ENCODE measurements at places on chromosomes 3 and 15.

GRCh38 chr3:71870966-71871512 lies 86.1 kb upstream of the PROK2 start:
- no peak for DNase-seq

GRCh38 chr3:31696009-31696297 lies 163.2 kb downstream of the STT3B start:
- DNase-seq = peak; percentile 17

DNA sequence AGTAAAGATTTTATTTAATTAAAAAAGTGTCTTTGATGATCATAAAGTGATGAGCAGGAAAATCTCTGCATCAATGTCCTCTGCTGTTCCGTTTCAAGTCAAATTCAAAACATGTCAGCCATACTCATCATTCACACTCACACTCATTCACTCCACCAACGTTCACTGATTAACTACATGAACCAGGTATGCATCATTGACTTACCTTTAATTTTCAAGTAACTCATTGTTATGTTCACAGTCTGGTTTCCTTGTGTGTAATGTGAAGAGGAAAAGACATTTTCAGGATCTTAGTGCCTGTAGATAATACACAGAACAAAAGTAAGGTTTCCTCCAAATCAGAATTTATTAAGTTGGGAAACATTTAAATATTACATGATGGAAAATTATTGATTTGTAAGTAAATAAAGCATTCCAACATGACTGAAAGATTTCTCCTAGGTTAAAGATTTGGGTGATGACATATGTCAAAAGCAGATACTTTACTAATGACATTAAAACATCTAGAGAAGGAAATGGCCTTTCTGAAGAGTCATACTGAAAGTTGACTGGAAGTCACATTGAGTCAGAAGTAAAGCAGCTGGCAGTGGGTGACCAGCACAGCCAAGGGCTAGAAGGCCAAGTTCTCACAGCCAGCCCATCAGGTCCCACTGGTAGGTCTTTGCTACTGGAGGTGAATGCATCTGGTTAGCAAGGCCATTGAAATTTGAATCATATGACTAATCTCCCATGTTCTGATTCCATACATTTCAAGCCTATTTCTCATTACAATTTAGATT lies 251.9 kb downstream of the CDIN1 start:
- no peak for DNase-seq

GRCh38 chr15:63200464-63201249 lies 11.3 kb downstream of the RAB8B start:
- DNase-seq = no peak

- DNase-seq = no peak
Observed at GRCh38 chr3:123261666-123262065, 59.9 kb downstream of the SEC22A start.

DNA sequence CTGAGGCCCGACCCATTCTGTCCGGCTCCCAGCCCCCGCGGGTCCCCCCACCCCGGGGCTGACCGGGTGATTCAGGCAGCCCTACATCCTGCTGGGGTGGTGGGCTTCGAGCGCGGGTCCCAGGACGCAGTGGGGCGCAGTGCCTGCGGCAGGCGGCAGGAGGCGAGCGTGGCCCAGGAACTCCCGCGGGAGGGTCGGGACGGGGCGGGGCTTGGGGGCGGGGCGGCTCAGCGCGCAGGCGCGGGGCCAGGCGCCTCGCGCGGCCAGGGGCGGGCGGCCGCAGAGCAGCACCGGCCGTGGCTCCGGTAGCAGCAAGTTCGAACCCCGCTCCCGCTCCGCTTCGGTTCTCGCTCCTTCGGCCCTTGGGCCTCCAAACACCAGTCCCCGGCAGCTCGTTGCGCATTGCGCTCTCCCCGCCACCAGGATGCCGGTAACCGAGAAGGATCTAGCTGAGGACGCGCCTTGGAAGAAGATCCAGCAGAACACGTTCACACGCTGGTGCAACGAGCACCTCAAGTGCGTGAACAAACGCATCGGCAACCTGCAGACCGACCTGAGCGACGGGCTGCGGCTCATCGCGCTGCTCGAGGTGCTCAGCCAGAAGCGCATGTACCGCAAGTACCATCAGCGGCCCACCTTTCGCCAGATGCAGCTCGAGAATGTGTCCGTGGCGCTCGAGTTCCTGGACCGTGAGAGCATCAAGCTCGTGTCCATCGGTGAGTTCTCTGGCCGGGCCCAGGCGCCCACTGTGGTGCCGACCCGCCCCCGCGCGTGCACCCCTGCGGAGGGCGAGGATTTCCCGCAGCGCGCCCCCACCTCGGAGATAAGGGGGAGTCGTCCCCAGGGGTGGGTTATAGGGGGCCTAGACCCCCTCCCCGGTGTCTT lies at the start of gene FLNB:
Gene FLNB, plus strand, starts transcription at position 282 of the 885 bp plus-strand sequence. Its CDS starts 143 bp downstream, at position 425.
- DNase-seq = no peak

DNA sequence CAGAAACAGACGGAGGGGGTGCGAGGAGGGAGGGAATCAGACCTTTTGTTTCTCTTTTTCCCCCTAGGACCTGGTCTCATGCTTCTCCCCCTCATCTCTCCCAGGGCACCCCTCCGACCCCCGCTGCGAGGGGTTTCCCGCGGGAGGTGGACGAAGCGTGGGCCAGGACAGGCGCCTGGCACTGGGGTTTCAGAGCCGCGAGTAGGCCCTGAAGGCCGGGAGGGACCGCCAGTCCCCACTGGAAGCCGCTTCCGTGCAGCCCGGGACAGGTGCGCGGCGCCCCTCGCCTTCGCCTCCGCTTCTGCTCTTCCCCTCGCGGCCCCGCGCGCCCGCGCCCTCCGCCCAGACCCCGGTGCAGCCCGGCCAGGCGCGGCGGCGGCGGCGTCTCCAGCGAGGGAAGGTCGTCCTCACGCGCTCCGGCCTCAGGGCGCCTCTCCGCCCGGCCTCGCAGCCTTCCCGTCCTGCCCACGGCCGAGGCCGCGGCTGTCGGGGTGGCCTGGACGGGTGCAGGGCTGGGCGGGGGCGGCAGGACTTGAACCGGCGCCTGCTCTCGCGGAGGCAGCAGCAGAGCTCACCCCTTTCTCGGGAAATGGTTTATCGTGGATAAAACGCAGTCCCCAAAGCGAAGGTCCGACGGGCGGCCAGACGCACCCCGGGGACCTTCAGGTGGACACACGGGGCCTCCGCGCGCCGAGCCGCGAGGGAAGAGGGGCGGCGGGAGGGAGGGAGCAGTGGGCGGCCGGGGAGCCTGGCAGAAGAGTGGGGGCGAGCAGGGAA lies 31.5 kb upstream of the ADAMTS17 start:
- DNase-seq = no peak

GRCh38 chr3:186638259-186638658 lies 1.9 kb upstream of the FETUB start:
- no peak for DNase-seq

- DNase-seq = peak; percentile 46
Observed at GRCh38 chr3:142888099-142888480, 793 bp downstream of the PCOLCE2 start.

DNA sequence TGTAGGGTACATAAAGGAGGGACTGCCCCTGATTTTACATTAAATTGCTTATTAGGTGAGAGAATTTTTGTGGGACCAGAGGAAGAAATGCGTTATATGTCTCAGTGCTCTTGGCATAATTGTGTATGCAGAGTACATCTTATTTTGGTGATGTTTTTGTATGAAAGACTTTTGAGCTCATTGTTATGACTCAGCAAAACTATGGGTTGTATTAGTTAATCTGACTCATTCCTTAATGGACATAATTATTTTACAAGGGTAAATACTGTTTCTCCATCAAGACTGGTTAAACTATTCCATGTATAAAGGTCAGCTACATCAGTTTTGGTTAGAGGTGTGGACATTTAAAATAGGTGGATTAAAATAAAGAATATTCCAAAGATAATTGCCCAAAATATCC lies 156.8 kb downstream of the ALCAM start:
- DNase-seq = no peak

- DNase-seq = no peak
Observed at GRCh38 chr3:105429034-105429762, 62.5 kb downstream of the ALCAM start.

DNA sequence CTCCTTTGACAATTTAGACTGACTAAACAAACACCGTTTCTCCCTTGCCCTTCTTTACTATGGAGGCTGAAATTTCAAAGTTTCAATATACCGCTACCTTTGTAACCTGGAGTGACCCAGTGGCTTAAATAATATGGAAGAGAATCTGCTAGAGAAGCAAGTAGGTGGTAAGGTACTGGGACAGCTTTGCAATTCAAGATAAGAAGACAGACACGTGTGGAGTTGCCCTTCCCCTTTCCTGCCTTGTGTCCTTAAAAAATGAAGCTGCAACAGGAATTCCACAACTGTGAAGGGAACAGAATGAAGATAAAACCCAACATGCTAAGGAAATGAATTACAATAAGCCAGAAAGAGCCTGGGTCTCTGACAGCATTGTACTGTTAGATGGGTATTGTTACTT lies 26.4 kb downstream of the CBLB start:
- no peak for DNase-seq

GRCh38 chr3:129056451-129057173 lies 4.0 kb upstream of the GP9 start:
- no peak for DNase-seq

GRCh38 chr3:194003114-194004057 lies 132.6 kb upstream of the HES1 start:
- DNase-seq = no peak

GRCh38 chr3:146884296-146884695 lies 279.1 kb upstream of the PLSCR5 start:
- DNase-seq = no peak

GRCh38 chr15:70701891-70702568 lies 61.3 kb downstream of the UACA start:
- no peak for DNase-seq

DNA sequence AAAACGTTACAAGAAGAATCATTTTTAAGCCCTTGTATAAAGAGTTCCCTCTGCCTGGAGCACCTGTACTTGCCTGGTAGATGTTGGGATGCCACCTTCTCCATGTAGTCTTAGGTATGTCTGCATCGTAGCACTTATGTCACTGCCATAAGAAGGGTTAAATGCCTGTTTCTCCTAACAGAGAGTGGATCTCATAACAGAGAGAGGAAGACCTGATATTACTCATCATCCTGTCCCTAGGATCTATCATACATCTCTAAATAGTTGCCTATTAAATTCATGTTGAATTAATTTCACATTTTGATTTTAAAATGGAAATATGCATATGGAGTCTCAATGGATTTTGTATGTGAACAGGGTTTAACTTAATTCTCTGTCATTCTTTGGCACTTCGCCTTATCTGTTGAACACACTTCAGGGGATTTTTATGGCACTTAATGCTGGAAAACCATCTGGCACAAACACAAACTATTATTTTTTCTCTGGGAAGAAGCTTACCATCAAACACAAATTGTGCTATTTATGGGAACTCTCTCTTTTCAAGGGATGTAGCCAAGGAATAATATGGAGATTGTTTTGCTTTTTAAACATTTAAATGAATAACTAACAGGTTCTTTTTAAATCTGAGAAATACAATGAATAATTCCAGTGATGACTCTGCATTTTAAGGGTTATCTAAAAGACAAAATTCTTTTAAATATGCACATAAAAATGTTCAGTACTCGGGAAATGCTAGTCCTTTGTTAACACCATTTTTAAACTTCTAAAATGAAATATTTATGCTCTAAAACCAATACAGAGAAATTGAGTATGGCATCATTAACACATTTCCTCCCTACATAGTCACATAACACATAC lies 230.7 kb downstream of the ZNF385D start:
- no peak for DNase-seq

DNA sequence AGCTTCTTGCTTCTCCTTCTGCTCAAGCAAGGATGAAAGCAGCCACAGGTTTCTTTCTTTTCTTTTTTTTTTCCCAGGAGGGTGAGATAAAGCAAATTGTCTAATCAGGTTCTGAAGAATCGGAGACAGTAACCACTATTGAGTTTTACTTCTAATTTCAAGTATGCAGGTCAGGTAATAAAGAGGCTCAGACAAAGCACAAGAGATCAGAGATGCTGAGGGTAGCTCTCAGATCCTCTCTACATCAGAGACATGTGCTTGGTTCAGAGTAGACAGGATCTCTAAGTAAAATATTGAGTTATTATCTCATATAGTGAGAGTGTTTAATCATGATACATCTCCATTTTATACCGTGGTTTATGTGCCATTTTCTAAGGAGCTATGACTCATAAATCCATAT lies 168.5 kb downstream of the NFKBIZ start:
- no peak for DNase-seq

DNA sequence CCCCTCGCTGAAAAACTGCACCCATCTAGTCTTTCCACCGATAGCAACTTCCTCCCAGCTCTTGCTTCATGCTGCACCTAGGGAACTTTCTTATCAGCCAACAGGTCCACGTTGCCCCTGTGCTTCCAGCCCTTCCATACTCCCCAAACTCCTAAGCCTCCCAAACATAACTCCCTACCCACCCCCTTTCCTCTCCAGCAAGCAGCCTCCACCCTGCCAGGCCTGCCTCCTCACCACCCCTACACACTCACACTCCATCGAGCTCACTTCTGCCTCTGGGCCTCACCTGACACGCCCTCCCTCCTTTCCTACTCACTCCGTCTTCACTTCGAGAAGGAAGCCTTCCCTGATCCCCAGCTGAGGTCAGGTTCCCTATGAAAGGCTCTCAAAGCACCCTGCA lies 8.1 kb downstream of the INSYN1 start:
- no peak for DNase-seq

- DNase-seq = no peak
Observed at GRCh38 chr15:95498961-95499360, 831.5 kb upstream of the NR2F2 start.

- DNase-seq = no peak
Observed at GRCh38 chr3:126873416-126873815, 109.5 kb upstream of the PLXNA1 start.

DNA sequence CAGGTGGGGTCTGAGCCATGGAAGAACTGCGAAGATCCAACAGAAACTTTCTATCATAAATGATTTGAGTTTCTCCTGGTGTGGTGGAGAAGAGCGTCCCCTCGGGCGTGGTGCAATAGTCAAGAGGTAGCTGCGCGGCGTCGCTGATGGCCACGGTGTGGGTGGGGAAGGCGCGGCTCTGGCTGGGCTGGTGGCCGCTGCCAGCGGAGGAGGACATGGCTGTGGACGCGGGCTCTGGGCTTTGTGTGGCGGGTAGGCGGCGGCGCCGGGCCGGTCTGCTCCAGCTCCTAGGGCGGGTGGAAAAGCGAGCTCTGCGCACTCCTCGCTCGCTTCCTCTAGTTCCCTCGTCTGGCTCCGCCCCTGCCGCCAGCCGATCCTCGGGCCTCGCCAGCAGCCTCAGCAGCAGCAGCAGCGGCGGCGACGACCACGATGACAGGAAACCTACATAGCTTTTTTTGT lies 5.9 kb downstream of the STARD9 start:
- peak; percentile 67 for DNase-seq

GRCh38 chr3:194688946-194689345 lies 3.3 kb downstream of the FAM43A start:
- no peak for DNase-seq

GRCh38 chr15:89141885-89142284 lies 53.6 kb downstream of the ABHD2 start:
- DNase-seq = no peak

GRCh38 chr15:40100947-40101905 lies 7.5 kb downstream of the BMF start:
- no peak for DNase-seq
